Activated CD8-positive, alpha-beta memory T cell treated with anti-CD3 and anti-CD28 coated beads, Interleukin-2, amount 10 ng/mL, durations not matched to agents 7 days and 5 days (primary cell): ENCODE measurements at places on chromosomes 5 and 9.
A peak's percentile ranks its signal among the peaks of the same experiment; 100 is the strongest.

GRCh38 chr5:59660737-59661136, 232.8 kb downstream of the PDE4D start:
- no peak for DNase-seq

- DNase-seq: no peak
Measured at GRCh38 chr5:83925321-83925954, 204.8 kb upstream of the HAPLN1 start.

- peak; percentile 45 for DNase-seq
Measured at GRCh38 chr9:124659099-124659659, 111.9 kb downstream of the NR6A1 start.

DNA sequence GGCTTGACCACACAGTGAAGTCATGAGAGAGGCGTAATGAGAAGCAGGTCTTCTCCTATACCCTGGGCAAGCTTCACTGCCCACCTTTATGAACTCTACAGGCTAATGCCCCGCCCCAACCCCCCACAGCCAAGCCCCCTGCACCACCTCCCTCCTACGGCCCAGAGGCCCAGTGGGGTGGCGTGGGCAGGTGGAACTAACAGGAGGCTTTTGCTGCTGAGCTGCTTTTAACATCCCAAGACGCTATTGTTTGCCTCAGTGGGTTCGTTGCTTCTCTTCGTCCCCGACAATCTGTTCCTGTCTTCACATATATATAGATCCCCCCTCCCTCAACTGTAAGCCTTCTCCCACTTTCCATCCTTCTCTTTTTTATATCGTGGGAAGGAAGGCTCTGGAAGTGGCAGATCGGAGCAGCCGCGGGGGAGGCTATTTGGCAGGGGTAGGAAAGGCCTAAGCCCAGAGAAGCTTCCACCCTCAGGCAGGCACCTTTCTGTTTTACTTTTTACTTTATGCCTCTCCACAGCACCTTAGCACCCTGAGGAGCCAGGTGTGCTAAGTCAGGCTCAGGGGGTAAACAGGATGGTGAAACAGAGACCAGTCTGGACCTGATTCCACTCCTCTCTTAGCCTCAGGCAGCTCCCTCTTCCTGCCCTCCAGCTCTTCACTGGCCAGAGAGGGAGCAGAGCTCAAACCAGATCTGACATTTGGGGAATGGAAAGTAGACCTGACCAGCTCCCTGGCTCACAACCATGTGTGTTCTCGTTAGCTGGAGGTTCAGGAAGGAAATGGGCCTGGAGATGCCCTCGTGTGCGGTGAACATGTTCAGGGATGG, 26.5 kb downstream of the CD74 start:
- no peak for DNase-seq

- no peak for DNase-seq
Measured at GRCh38 chr5:132376694-132377641, 7.5 kb downstream of the SLC22A5 start.

DNA sequence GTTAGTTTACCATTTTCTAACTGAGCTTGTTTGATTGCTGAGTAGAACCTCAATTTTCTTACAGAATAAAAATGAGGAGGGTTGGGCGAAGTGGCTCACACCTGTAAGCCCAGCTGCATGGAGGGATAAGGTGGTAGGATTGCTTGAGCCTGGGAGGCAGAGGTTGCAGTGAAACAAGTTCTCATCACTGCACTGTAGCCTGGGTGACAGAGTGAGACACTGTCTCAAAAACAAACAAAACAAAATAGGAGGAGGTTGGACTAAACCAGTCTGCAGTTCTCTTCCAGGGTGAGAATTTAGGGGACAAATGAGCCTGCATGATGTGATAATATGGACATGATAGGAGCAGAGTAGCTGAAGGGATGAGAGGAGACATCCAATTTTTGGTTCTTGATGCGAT, 57.3 kb downstream of the SLC27A6 start:
- DNase-seq: no peak

DNA sequence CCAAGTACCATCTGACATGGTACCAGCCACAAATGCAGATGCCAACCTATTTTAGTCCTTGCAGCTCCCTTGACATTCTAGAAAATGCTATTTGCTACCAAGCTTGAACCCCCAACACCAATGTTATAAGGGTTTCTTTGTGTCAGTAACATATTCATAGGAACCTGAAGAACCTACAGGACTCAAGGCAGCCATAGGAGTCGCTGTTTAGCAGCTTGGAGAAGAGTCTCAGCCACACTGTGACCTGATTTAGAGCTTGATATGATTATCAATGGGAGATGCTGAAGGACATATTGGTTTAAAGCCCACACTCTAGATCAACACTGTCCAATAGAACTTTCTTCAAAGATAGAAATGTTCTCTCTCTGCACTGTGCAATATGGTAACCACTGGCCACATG, 6.4 kb upstream of the ZFR start:
- DNase-seq: no peak

- DNase-seq: no peak
Measured at GRCh38 chr9:124015661-124016131, 4.1 kb downstream of the LHX2 start.

DNA sequence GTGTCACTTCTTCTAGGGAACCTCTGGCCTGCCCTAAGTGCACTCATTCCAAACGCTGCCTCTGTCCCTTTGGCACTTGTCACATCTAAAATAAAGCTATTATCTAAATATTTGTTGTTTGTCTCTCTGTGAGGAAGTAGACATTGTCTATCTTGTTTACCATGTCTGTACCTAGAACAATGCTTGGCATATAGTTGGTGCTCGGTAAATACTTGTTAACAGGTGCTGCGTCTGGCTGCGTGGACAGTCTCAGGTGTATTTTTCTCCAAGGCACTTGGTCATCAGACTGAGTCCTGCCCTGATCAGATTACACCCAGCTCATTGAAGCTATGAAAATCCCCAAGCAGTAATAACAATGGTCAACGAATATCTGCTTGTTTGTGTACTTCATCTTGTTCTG, 174.9 kb upstream of the SMIM23 start:
- DNase-seq: no peak

DNA sequence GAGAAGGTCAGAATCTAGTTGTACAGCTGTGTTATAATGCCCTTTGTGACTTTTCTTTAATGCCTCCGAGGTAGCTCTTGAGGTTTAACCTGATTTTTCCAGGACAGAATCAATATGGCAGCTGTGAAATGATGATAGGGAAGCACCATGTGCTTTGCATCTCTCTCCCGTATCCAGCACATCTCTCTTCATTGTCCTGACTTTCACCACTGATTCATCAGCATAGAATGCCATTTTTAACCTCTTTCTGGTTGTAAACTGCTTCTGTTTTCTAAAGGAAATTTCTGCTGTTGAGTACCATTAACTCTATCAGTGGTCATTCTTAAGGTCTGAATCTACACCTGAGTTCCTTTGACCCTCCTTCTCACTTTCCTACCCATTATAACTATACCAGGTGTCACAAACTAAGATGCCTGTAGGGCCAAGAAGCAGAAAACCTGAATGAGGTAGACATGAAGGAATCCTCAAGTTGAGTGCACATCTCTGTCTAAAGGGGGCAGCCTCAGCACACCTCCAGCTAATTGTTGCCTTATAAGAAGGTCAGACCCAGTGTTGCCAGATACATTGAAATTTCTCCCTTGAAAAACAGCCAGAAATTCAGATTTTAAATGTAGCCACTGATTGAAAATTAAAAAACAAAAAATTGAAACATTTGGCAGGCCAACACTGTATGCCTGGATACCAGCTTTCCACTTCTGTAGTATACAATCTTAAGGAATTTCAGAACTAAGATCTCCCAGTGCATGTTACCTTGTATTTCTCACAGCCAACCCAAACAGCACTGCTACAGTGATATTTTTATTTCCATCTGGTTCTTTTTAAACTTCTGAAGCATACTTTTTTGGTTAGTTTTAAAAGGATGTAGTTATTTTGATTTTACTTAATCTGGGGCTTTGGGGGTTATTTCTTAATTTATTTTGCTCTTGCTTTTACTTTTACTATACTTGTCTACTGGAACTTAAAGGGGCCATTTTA, 35.8 kb upstream of the TLX3 start:
- peak; percentile 45 for DNase-seq

DNA sequence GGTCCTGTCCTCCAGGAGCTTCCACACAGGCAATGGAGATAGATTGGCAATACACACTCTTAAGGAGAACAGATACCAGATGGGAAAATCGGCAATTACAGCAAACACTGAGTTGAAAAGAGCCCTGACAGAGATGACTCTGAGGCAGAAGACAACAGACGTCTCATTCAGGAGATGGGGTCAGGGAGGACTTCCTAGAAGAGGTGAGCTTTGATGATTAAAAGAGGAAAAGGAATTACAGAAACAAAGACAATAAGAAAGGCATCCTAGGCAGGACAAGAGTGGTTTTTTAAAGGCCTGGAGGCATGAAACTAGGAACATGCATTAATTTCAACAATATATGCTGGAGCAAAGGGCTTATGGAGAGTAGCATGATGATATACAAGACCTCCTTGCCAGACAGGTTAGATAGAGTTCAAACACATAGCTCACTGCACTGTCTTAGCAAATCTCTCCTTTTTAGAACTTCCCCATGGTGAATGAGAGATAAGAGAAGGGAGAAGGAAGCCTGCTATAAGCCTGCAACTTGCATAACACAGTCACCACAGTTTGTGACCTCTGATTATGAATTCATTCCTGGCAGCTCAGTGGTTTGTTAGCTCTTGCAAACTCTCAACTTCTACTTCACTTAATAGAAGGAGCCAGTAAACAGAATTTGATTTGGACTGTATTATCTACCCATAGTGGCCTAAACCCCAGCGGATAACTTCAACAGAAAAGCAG, 48.5 kb downstream of the SIL1 start:
- DNase-seq: no peak

GRCh38 chr5:27908341-27908740, 870.0 kb upstream of the CDH9 start:
- no peak for DNase-seq

DNA sequence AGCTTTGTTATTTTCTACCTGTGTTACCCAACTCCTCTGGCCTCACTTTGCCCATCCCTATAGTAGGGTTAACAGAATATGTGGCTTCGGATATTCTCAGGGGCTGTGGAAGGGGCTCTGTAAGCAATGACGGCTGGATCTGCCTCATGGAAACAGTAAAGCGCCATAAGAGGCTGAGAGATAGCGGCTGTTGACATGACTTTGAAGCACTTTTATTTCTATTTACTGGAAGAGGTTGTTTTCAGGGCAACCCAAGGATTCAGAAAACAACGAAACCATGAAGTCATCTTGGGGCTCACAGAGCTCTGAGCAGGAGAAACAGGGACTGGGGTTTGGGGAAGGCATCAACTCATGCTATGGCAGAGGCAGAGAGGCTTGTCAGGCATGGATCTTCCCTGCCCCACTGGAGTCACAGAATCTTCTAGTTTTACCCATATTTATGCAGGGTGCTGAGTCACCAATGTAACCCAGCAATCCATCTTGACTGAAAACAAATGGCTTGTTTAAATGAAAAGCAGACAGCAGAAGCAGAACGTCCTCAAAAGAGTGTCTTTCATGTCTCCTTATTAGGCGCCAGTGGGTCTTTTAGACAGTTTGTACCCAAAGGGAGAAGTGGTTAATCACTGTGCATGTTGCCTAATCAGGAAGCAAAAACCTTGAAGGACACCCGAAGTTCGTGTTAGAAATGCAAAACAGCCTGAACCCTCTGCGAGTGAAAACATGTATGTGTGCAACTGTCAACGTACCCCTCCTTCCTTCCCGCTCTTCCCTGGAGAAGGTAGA, 113.0 kb downstream of the COL23A1 start:
- DNase-seq: no peak

DNA sequence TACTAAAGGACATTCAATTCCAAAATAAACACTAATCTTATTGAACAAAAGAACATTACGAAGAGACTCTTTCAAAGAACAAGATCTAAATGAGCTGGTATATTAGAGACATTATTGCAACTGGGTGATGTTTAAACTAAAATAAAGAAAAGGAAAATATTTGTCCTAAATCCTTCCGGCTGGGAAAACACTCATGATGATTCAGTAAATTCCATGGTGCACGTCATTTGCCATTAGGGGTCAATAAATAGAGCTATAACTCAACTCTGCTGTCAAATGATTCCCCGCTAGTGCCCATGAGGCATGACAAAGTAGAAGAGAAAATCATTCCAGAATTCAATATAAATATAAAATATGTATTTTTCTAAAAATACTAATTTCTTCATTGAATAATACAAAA, 565.5 kb upstream of the TUSC1 start:
- DNase-seq: no peak

- no peak for DNase-seq
Measured at GRCh38 chr5:141186897-141187512, at the start of gene PCDHB9. Gene PCDHB9, plus strand, starts transcription at chr5:141187161. Its CDS starts 158 bp downstream, at chr5:141187319.

- no peak for DNase-seq
Measured at GRCh38 chr5:152549709-152550108, 144.6 kb upstream of the NMUR2 start.

GRCh38 chr5:152701305-152701949, 296.3 kb upstream of the NMUR2 start:
- no peak for DNase-seq

DNA sequence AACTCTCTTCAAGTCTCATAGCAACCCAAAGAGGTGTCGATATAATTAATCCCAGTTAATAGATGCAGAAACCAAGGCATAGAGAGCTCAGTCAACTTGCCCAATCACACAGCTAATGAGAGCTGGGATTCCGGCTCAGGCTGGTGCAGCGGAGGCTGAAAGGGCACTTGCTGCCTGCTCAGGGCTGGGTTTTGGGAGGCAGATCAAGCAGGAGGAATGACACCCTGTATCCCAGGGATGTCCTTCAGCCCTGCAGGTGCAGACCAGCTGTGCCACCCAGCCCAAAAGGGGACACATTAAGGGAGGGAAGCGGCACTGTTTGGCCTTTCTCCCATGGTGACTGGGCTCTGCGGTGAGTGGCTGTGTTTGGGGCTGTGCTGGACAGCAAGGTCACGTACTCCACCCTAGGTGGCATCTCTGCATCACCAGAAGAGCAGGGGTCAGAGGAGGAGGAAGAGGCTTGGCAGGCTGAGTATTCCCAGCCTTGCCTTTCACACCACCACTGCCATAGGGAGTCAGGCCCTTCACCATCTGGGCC, 124.1 kb downstream of the MVB12B start:
- no peak for DNase-seq

- no peak for DNase-seq
Measured at GRCh38 chr5:40838086-40838485, 3.1 kb upstream of the RPL37 start.

DNA sequence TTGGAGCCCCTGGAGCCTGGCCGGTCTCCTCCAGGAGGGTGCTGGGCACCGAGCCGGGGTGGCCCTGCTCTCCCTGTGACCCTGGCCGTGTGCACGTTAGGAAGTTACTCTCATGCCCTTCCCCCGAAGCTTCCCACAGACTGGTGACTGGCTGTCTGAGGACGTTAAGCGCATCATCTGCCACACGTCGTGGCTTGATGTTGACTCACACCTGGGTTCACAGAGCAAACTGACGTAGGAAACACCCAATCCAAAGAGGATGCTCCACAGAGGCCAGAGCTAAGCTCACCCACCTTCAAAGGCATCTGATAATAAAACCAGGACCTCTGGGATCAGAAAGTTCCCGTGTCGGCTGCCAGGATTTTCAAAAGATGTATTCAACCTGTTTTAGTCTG, 152.9 kb upstream of the PHYKPL start:
- DNase-seq: no peak
